ENCODE measurements at places on chromosomes 5 and 9.
A peak's percentile ranks its signal among the peaks of the same experiment; 100 is the strongest.

DNA sequence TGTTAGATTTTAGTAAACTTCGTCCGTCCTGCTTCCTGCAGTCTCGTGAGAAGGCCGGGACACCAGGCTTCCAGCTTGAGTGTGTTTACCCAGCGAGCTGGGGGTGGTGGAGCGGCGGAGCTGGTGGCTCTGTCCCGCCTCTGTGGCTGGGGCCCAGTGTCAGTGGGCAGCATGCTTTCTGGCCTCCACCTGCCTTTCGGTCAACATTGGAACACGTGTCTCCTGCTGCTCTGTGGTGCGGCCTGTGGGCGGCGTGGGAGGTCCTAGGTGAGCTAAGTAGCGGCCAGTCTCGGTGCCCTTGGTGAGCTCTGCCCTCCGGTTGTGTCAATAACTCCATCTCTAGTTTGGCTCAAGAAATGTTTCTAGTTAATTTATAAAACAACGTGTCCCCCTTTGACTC lies 125.9 kb downstream of the GADD45G start:
- DNase-seq: no peak

DNA sequence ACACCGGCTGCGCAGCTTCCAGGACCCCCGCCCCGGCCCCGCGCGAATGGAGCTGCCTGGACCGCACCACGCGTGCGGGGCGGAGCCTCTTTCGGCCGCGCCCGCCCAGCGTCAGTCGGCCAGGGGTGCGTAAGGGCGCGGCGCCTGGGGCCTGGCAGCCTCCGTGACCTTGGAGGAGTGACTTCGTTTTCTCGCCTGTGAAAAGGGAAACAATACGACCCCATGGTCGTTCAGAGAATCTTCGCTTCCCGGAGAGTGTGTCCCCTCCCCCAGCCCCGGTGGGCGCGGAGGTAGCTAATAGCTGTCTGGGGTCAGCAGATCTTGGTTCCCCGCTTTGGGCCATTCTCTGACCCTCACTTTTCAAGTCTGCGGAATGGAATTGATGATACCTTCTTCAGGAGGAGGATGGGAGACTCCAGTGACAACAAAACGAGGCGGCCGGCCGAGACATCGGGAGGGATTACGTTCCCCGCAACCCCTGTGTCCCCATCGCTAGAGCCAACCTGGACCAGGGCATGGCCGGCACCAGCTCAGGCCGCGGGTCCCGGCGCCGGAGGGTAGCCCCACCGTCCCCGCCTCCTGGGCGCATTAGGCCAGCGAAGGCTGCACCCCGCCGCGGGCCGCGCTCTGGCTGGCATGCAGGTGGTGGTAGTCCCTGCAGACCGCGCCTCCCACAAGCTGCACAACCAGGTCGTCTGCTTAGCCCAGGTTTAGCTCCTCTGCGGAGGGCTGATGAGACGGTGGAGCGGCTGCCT lies 5.5 kb upstream of the CDHR2 start:
- DNase-seq: peak; percentile 75

DNA sequence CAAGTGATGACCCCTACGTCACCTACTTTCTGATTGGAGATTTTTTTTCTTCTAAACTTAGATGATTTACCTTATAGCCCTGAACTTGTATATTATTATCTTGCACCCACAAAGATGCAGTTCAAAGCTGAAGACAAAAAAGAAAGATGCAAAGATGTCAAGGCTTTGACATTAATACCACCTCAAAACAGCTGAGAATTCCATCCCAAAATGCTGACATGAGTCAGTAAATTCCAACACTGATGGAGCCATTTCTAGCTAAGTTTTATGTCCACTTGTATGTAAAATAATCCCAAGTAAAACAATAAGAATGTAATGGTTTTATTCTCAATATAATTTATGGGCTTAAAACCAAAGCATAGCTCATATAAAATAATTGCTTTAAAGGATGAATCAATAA lies 91.5 kb upstream of the CDH9 start:
- no peak for DNase-seq

GRCh38 chr9:7336356-7337065 lies 463.1 kb downstream of the DMAC1 start:
- DNase-seq: no peak

DNA sequence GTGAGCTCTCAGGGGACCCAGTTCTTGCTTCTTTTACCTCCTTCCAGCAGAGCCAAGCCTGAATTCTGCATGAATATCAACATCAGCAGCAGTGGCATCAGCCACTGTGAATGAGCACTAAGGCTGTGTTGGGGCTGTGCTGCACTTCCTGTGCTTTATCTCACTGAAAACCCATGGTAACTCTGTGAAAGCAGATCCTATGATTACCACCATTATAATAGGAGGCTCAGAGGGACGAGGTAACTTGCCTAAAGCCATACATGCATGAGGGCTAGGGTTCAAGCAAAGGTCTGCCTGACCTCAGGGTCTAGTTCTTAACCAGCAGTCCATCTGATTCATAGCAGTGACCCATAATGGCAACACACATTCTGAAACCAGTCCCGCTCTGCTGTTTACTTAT lies 60.5 kb upstream of the RAPGEF1 start:
- no peak for DNase-seq

GRCh38 chr5:59922220-59922619 lies 28.7 kb upstream of the PDE4D start:
- no peak for DNase-seq

GRCh38 chr9:82490019-82490499 lies 501.5 kb downstream of the SPATA31D1 start:
- DNase-seq: no peak

GRCh38 chr9:88791105-88791805 lies 200.0 kb upstream of the S1PR3 start:
- DNase-seq: no peak

DNA sequence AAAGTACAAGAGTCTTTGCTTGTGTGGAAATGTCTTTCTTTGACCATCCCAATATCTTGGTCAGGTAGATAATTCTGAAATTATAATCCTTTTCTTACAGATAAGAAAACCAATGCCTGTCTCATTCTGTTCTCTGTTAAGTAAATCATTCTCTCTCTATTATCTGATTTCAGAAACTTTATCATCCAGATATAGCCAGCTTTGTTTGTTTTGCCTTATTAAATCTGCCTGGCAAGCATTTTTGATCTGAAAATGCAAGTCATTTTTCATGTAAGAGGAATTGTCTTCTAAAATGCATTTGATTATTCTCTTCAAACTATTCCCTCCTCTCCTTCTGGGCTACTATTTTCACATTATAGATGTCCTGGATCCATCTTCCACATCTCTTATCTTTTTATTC lies 625.5 kb downstream of the CCDC171 start:
- DNase-seq: no peak

GRCh38 chr5:113320273-113320780 lies 114.5 kb downstream of the TSSK1B start:
- no peak for DNase-seq

GRCh38 chr5:74206579-74207550 lies 433.7 kb downstream of the ENC1 start:
- no peak for DNase-seq
